ENCODE measurements at places on chromosomes 2 and 18.

GRCh38 chr18:21242780-21243401 is 859 bp downstream of the GREB1L start:
- no peak for DNase-seq

- DNase-seq: no peak
These were observed 28.8 kb downstream of the ANXA4 start for GRCh38 chr2:69770747-69771146.

GRCh38 chr2:65025453-65026123 is 30.6 kb upstream of the CEP68 start:
- DNase-seq: peak; percentile 63

GRCh38 chr2:101342625-101343008 is 34.1 kb upstream of the RNF149 start:
- DNase-seq: no peak

GRCh38 chr2:216636551-216637450 is 3.6 kb downstream of the IGFBP2 start:
- peak; percentile 64 for DNase-seq

DNA sequence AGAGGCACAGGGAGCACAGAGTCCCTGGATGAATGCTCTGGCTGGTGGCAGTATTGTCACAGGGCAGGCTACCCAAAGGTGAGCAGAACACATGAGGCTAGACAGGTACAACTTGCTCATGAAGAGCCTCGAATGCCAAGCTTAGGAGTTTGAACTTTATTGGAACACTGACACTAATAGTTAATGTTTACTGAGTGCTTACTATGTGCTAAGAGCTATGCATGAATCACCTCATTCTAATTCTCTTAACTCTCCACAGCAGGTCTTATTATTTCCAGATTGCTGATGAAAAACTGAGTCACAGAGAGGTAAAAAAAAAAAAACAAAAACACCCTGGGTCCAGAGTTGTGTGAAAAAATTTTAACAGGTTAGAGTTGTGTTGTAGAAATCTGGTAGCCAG is 6.1 kb upstream of the EMX1 start:
- DNase-seq: no peak

GRCh38 chr2:103959174-103960128 is 894.5 kb upstream of the POU3F3 start:
- DNase-seq: peak; percentile 44

GRCh38 chr2:224109751-224110150 is 70.7 kb upstream of the SERPINE2 start:
- DNase-seq: no peak

- no peak for DNase-seq
These were observed 45.3 kb downstream of the ADCYAP1 start for GRCh38 chr18:949724-950631.

- DNase-seq: no peak
These were observed 14.7 kb downstream of the MAP3K20 start for GRCh38 chr2:173090276-173090877.

DNA sequence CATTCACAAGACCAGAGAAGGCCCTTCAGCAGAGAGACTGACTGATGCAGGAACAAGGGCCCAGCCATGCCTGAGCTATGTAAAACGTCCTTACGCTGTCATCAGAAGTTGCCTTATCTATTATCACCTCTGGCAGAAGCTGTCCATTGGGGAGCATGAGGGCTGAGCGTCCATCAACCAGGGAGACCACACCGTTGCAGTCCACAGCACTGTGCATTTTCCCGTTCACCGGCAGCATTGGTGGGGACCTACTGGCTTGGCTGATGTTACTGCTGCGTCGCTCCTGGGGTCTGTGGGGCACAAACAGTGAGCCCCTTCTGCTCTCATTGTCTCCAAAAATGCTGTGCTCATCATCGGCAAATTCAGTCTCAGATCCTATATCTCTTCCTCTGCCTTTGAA is 91.4 kb downstream of the SCN9A start:
- no peak for DNase-seq

DNA sequence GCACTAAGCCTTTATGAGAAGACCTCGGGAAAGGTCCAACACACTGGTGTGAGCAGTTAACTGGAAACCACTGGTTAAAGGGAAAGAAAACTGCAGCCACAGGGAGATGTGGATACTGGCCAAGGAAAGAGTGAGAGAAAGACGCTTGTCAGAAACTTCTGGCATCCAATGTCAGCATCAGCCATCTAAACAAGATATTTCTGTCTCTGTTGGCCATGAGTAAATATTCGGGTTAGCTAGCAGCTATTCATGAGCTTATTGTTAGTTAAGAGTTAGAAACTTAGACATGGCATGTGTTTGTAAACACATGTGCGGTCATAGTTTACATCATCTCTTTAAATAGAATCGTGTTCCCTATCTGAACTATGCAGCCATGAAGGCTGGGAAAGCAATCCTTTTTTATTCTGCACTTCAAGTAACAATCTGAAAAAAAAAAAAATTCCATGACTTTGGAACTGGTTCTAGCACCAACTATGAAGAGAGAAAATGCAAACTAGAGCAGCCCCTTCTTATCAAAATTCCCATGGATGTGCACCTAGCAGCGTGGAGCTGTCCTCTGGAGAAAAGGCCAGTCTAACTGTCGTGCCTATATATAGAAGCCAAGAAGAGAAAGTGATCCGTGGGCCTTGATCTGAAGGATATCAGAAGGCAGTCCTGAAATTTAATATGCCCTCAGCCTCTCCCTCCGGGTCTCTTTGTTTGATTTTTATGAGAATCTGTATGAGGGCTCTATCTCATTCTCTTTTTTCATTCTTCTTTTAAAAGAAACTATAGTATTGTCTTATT is 84.0 kb upstream of the RFX8 start:
- no peak for DNase-seq

DNA sequence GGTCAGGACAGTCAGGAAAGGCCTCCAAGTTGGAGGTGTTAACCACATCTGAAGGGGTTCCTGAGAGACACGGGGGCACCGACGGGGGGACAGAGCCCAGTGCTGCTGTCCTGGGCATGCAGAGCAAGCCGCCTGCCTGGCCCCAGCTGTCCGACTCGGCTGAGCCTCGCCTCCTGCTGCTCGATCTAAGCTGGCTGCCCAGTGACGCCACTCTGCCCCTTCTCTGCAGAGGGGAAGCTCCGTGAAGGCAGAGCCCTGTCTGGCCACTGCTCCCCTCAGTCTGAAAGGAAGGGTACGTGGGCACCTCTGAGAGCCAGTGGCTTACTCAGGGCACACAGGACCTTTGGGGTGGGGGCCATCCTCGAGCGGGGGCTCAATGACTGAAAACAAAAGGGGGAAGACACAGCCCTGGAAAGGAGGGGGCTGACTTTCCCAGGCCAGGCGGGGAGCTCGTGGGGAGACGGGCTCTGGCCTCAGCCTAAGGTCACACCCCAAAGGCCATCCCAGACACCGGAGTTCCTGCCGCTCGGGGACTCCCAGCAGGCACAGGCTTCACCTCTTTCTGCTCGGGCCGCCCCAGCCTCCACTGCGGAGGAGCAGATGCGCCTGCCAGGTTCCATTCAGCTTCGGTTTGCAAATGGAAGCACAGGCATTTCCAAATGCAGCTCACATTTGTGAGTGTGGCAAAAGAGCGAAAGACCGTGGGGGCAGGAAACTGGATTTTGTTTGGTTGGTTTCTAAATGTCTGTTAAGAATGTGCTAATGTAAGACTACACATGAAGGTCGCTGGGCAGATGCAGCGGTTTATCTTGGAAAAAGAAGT is 136.9 kb downstream of the HDAC4 start:
- no peak for DNase-seq

DNA sequence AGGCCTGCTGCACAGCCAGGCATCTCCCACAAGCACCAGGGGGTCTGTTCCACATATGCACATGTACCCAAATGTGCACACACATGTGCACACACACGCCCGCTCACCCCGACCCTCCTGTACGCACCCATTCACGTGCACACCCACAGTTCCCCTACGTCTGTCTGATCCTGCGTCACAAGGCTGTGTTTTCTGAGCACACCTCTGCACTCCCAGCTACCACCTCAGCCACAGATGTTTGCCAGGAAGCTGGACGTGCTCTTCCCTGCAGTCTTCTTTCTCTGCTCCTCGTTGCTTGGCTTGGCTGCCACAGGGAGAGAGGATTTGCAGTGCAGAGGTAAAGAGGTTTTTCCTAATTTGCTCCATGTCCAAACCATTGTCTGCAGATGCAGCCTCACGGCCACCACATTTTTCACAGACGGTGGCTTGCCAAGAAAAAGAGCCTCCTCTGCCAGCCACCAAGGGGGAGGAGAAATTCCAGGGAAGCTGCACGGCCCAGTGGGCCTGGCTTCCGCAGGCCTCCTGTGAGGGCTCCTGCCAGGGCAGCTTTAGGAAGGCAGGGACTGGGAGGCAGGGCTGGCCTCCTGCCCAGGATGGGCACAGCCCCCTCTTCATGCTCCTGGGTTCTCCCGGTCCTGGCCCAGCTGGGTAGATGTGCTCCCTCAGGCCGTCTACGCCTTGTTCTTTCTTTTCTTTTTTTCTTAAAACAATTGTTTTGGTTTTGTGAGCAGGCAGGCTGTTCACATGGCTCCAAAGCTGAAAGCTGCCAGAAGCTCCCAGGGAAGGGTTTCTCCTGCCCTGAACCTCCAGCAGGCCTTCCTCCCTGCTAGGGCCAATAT is 29.3 kb upstream of the HS6ST1 start:
- no peak for DNase-seq

- no peak for DNase-seq
These were observed 34.2 kb downstream of the DTNB start for GRCh38 chr2:25639131-25639530.

DNA sequence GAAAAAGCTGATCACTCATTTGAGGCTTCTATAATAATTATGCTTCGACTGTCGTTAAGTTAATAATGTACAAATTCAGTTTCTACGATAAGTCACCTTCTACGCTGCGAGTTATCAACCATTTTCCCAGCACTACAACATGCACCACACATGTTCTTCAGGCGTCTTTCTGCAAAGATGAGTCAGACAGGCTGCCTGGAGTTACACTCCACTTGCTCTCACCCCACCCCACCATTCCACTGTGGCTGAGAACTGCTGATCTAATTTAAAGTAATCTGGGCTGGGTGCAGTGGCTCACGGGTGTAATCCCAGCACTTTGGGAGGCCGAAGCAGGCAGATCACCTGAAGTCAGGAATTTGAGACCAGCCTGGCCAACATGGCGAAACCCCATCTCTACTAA is 218.6 kb downstream of the DYM start:
- DNase-seq: no peak

DNA sequence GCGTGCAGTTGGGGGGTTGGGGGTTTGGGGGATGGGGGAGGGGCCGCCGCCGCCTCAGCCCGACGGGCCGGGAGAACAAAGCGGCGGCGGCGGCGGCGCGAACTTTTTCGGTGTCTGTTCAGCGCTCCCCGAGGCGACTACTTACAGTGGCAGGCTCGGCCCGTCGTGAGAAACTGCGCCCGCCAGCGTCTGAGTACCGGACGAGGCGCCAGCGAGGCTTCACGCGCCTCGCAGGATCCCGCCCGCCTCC is 172 bp downstream of the PRKD3 start:
- DNase-seq: no peak

- DNase-seq: no peak
These were observed 35.1 kb upstream of the CD8A start for GRCh38 chr2:86825693-86826381.

DNA sequence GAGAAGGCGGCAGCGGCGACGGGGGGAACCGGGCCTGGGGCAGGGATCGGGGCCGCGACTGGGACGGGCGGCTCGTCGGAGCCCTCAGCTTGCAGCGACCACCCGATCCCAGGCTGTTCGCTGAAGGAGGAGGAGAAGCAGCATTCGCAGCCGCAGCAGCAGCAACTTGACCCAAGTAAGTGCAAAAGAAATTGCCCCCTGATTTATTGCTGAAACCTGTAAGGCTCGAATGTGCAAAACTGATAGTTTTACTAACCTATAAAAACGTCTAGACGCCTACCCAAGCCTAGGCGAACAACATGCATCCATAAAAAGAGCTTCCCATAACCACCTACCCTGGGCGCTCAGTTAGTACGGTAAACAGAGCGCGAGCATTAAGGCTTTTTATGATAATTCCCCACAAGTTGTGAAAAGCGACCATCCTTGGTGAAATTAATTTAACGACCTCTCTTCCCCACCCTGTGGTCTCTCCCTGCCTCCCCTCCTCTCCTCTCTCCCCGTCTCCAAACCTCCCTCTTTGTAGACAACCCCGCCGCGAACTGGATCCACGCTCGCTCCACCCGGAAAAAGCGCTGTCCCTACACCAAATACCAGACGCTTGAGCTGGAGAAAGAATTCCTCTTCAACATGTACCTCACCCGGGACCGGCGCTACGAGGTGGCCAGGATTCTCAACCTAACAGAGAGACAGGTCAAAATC is 1.0 kb downstream of the HOXD9 start:
- DNase-seq: no peak
